ENCODE measurements at places on chromosomes 12 and 14.

DNA sequence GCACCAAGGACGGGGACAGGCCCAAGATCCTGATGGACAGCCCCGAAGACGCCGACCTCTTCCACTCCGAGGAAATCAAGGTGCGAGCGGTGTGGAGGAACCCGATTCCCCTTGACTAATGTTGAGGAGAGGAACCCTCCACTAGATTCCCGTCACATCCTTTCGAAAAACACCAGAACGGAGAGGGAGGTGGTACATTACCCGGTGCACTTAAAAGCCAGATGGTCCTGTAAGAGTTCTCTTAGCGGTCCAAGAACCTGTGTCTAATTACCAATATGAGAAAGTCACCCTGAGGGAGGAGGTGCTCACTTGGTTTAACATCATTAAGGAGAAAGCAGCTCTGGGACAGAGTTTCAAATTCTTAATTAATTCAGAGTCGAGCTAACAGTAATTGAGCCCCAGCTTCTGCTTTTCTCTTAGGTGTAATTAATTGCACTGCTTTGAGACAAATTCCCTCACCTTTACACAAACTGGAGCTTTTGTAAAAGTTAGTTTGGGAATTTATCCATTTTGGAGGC is 450 bp downstream of the PRKAB1 start:
- DNase-seq, result no peak

DNA sequence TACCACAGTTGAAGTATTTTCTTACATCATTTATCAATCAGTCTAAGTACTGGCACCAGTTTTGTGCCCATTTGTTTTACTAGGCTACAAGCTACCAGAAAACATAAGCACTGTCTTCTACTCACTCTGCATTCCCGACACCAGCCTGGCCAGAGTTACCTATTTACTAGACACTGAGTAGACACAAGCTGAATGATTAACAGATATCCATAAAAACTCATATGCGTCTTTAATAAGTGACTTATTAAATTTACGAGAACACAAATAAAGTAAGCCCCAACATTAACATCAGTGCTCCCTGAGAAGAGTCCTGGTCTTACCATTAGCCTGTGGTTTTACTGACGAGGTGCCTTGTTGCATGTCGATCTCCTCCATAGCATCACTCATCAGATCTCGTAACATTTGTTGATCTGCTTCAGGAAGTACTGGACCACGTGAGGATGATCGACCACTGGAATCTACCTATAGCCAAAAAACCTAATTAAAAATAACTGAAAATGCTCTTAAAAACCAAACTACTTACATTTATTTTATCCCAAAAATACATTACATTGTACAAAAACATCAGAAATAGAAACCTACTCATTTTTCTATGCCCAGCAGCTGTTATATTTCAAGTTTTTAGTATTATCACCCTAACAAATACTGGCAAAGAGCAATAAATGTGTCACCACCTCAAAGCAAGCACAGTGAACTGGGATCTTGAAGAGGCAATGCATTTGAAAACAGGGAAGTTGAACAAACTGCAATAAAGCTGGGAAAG is 53.3 kb downstream of the BDKRB1 start:
- DNase-seq, result no peak

- no peak for DNase-seq
Measured at GRCh38 chr14:76467711-76468155, 91.8 kb downstream of the ESRRB start.

DNA sequence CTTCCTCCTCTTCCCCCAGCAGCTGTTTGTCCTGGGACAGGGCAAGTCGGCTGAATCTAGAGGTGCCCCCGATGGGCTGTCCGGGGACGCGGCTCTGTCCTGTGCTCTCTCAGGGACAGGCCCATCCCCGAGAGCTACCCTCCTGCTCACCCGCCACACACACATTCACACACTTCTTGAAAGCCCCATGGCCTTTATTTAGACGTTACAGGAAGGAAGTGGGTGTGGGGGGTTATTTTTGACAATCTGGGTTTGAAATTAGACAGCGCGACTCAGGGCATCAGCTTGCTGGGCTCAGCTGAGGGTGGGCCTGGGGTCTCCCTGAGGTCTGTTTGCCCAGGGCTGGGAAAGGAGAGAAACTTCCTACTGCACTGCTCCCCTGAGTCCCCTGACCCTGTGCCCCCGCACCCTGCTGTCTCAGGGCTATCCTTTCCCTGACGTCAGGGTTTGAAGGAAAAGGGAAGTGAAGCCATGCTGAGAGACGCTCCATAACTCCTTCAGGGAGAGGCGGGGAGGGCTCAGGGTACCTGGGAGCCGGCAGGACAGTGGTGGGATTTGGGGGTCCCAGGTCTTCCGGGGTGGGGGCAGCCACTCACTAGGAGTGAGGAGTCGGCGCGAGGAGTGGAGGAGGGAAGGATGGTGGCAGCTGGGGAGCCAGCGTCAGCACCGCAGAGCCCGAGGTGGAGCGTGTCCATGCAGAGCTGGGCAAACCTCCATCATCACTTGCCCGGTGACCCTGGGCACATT is 8.1 kb downstream of the PTPN6 start:
- no peak for DNase-seq

GRCh38 chr12:76764856-76765255 is 941 bp downstream of the ZDHHC17 start:
- DNase-seq, result peak; percentile 20

DNA sequence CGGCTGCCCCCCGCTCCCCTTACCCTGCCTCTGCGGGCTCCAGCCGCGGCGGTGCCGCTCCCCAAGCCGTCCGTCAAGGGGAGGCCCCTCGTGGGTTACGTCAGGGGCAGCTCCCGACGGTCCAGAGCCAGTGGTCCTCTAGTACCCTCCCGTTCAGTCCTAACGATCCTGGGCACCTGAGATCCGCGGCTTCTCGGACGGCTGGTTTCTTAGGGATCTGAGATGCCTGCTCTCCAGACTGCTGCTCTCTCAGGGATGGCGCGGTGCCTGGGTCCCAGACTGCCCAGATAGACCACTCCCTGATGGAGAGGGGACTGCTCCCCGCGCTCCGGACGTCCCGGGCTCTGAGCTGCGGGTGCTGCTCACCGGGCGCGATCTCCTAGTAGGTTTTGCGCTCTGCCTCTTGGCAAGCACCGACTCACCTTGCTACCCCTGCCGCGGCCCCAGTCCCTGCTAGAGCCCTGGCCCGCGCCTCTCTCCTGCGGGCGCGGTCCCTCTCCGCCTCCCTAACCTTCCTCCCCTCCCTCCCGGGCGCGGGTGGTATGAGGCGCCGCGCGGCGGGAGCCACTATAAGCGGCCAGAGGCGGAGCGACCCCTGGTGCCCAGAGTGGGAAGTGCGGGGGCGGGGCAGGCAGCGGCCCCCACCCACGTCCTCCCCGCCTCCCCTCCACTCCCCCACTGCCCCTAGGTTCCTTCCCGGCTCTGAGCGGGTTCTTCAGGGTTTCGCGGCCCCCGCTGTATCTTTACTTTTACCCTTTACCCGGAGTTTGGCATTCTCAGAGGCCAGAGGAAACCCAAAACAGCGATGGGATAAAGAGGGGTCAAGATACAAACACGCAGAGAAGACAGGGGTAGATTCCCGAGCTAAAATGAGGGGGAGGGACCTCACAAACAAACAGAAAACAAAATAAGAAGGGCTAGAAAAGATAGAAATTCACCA is at the start of gene C1QL4:
C1QL4 (minus strand) TSS at position 544 of the 940 bp plus-strand sequence. CDS start 711 bp downstream, outside the sequence.
- DNase-seq, result peak; percentile 91

GRCh38 chr12:906062-906585 is 43.4 kb downstream of the RAD52 start:
- no peak for DNase-seq

DNA sequence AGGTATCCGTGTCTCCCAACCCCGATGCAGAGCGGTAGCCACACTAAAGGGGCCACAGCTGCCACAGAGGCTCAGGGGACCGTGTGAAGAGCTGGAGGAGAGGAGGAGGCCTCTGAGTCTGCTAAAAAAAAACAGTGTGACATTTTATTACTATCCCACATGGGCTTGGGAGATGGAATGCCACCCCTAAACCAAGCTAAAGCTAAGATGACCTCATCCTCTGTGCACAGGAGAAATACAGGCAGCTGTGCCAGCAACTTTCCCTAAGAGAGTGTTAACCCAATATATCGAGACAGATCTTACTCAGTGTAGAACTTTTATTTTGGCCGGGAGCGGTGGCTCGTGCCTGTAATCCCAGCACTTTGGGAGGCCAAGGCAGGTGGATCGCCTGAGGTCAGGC is 18.0 kb downstream of the BCL2L14 start:
- DNase-seq, result no peak

DNA sequence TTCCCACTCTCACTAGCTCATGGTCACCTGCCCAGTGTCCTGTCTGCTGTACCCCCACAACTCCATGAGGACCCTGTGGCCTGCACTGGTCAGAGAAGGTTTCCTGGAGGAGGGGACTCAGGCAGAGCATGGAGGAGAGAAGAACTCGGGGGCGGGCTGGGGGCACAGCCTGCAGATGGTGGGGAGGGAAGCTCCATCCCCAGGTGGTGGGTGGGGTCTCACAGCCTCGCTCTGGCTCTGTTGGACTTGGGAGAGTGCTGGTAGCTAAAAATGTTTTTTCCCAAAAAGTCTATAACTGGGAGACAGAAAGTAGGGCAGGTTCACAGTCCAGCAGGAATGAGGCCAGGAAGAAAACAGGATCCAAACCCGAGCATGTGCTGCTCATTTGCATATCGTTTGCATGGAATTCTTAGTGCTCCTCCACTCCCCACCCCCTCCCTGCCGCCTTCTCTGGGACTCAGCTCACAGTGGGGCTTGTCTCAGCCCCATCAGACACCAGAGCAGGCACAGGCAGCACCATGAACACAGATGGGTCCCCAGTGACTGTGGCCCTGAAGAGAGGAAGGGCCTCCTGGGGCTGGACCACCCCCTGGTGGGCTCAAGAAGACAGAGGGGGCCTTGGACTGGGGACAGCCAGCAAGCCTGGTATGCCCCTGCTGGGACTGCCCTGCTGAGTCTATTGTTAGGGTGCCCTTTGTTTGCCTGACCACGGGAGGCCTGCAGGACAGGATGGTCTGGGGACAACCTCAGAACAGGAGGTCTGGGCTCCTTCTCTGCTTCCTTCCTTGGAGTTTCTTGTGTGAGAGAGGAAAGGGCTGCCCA is 67.0 kb upstream of the SFSWAP start:
- peak; percentile 97 for DNase-seq

- DNase-seq, result no peak
Measured at GRCh38 chr12:78870539-78870938, 6.0 kb downstream of the SYT1 start.

DNA sequence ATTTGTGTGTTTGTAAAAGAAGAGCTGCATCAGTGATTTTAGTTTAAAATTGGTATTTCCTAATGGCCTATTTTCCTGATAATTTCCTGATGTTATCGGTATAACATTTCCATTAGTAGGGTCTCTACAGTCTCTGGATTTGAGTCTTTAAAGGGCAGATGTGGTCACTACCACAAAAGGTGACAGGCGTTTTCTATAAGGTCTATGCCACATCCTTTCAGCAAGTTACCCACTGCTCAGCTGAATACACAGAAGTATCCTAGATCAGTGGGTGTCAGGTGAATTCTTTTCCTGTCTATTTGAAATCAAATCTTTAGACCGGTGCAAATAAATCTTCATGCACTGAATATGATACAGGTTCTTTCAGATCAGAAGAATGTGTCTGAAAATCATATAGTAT is 90.2 kb downstream of the LIN7A start:
- DNase-seq, result no peak

GRCh38 chr12:1948883-1949282 is 30.4 kb upstream of the CACNA2D4 start:
- DNase-seq, result no peak

DNA sequence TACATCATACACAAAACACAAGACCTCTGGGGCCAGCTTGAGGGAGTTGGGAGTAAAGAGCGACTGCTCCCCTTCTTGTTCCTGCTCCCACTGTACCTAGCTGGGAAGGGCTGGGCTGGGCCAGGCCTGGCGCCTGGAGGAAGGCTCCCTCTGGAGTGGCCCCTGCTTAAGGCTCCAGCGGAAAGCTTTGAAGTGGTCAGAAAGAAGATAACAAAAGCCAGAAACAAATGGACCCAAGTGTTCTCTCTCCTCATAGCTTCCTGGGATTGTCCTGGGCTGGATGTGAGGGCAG is 25.3 kb downstream of the PRPF40B start:
- no peak for DNase-seq

DNA sequence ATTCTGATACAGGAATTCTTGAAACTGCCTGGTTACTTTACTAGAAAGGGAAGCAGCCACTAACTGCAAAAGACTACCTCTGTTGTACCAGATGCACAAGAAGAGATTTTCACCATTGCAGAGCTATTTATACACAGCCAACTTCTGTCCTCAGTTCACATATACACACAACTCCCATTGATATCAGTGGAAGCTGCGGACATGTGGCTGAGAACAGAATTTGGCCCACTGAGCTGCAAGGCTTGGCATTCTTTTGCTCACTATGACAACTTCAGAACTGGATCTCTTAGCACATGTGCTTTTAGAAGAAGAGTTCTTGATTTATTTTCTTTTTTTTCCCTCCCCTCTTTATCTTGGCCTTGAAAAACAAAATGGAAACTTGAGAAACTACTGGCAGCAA is 28.3 kb downstream of the PTPRO start:
- DNase-seq, result no peak

- DNase-seq, result no peak
Measured at GRCh38 chr14:98704441-98704840, 567.6 kb downstream of the BCL11B start.

DNA sequence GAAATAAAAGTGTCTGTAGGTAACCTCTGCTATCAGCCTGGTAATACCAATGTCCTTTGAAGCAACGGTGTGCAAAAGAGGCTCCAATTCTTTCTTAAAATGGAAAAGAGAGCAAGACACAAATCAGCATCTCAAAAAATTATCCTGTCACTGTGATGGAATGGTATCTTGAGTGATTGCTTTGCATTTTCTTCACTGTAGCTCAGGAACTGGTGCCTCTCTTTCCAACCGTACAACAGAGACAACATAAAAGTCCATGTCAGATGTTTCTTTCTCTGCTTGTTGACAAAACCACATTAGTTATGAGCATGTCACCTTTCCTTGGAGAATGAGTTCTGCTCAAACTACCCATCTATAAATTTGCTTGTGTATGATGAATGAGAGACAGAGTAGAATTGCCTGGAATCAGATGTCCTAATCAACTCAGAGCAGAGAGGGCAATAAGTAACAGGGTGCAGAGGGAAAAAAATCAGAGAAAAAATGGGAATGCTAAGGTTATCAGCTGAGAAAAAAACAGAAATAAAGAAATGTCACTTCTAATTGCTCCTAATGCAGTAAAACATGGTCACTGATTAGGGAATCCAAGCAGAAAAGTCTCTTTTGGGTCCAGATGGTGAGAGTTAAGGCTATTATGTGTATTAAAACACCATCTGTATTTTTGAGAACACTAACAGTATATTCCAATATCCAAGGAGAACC is 465.0 kb upstream of the ATP2B1 start:
- DNase-seq, result no peak

- no peak for DNase-seq
Measured at GRCh38 chr12:108640802-108641445, 7.2 kb upstream of the SELPLG start.

DNA sequence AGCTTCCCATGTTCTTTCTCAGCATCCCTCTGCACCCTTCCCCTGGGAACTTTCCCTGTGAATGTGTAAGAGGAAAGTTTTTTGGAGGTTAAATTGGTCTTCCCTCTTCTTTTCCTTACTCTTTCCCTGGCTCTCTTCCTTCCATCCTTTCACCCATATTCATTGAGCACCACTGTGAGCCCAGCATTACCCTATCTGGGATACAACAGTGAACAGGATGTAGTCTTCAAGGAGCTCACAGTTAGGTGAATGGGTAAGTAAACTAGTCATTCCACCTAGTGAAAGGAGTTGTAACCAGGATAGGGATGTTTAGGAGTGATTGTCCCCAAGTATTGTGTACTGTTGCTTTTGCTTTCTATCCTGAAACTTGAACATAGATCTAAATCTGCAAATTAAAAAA is 123.8 kb downstream of the MYRFL start:
- no peak for DNase-seq
